ENCODE measurements at places on chromosomes 2 and 18.

GRCh38 chr2:224849264-224849663 lies 133.1 kb upstream of the CCDC195 start:
- no peak for DNase-seq

DNA sequence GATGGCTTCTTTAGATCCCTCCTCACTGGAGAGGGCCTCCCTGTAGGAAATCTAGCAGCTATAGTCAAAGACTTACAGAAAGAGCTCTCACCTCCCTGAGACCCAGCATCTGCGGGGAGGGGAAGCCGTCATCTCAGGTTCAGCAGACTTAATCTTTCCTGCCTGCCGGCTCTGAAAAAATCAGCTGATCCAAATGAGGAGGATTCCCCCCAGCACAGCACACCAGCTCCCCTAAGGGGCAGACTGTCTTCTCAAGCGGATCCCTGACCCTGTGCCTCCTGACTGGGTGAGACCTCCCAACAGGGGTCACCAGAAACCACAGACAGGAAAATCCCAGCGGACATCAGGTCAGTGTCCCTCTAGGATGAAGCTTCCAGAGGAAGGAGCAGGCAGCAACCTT lies 601.9 kb downstream of the CNTNAP5 start:
- DNase-seq, result no peak

DNA sequence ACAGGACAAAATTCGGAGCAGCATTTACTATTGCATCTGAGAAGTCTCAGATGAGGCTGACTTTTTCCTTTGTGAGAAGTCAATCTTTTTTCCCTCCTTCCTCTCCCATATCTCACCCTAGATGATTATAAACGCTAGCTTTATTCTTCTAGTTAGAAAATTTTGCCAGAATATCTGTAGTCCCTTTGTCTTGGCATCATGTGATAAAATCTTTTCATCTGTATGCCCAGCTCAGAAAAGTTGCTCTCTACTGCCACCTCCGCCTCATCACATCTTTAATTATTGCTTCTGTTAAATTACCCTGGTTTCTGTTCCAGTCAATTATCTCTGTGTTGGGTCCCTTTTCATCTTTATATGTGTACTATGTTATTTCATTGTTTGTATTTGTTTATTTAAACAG lies 210.8 kb upstream of the SLC35G4 start:
- DNase-seq, result no peak

DNA sequence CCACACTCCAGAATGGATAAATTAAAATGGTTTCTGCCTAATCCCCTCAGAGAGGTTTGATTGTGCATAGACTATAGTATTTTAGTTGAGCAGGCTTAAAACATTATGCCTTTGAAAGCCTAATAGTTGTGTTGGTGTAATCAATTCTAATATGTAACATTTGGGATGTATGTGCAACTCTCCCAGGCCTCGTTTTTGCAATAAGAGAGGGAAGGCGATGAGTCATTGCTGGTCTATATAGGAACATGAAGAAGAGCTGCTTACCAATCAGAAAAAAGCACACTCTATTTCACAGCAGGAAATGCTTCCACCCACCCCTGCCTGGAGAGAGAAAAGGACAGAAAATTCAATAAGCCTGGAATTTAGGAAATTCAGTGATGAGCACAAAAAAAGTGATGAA lies 1424.0 kb upstream of the PIK3C3 start:
- DNase-seq, result no peak

DNA sequence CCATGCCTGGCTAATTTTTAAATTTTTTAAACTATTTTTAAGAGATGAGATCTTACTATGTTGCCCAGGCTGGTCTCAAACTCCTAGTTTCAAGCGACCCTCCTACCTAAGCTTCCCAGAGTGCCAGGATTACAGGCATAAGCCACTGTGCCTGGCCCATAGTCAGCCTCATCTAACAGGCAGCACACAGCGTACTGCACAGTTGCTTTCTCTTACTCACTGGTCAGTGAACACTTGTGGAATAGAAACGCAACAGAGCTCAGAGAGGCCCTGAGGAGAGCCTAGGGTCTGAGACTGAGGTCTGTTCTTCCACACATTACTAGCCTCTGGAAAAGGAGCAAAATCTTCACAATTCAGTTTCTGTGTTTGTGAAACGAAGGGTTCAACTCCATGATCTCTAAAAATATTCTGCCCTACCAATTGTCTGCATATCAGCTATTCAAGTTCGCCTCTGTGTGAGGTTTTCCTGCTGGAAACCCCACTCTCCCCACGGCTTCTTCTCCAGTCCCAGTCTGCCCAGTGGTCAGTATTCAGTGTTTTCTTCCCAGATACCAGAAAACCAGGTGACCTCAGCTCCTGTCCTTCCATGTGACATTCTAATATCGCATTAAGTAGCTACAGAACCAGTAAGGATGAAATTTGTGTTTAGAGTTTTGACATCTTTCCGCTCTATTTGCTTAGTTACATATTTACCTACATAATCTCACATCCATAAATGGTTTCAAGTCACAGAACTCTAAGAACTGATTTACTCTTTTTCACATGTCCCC lies 26.6 kb upstream of the SNTG2 start:
- no peak for DNase-seq
